ENCODE measurements at places on chromosomes 4 and X.

- DNase-seq = peak; percentile 23
These were observed 52.3 kb downstream of the C4orf51 start for GRCh38 chr4:145732001-145732815.

- no peak for DNase-seq
These were observed 14.9 kb upstream of the CXCL8 start for GRCh38 chr4:73725510-73725909.

DNA sequence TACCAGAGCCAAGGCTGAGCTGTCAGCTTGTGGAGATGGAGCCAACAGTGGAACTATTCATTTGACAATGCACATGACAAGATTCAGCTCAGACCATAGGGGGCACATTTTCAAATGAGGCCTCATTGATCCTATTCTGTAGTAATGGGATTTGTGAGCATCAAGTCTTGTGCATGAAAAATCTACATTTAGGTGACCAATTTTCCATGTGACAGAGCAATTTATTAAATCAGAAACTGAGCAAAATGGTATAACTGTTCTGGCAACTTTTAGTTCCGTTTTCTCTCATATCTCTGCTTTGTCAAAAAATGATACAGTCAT lies 108.5 kb upstream of the PCDH18 start:
- DNase-seq = no peak

DNA sequence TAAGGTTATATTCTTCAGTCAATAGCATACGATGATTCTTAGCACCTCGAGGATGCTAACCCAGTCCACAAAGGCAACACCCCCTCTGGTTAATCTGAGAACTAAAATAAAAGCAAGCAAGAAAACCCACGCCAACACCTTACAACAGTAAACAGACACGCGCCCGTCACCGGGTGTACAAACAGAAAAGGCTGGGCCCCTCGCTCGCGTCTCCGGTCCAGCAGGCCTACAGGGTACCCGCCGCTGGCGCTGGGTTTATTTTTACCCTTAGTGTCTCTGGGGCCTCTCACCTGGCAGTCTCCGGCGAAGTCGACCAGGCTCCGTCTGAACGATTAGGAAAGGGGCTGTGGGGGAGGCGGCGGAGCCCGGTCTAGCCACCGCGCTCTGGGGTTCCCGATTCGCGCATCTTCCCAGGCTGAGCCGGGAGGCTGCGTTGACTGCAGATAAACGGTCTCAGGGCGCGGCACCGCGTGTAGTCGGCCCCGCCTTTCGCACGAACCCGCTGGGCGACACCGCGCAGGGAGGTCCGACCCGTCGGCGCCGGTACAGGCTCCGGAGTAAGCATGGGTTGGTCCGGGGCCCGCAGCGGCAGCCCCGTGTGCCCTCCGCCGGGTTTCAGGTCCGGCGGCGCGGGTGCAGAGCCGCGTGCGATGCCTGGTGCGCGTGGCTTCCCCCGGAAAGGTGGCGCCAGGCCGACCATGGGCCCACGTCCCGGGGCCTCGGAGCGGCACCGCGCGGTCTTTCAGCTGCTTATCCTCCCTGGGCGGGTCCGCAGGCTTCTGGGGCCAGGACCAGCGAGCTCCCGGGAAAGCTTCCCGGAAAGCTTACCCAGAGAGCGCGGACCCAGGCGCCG lies 441 bp downstream of the SLC9B2 start:
- DNase-seq = peak; percentile 76

- DNase-seq = peak; percentile 24
These were observed 14.8 kb downstream of the FAM9B start for GRCh38 chrX:9019151-9019550.

DNA sequence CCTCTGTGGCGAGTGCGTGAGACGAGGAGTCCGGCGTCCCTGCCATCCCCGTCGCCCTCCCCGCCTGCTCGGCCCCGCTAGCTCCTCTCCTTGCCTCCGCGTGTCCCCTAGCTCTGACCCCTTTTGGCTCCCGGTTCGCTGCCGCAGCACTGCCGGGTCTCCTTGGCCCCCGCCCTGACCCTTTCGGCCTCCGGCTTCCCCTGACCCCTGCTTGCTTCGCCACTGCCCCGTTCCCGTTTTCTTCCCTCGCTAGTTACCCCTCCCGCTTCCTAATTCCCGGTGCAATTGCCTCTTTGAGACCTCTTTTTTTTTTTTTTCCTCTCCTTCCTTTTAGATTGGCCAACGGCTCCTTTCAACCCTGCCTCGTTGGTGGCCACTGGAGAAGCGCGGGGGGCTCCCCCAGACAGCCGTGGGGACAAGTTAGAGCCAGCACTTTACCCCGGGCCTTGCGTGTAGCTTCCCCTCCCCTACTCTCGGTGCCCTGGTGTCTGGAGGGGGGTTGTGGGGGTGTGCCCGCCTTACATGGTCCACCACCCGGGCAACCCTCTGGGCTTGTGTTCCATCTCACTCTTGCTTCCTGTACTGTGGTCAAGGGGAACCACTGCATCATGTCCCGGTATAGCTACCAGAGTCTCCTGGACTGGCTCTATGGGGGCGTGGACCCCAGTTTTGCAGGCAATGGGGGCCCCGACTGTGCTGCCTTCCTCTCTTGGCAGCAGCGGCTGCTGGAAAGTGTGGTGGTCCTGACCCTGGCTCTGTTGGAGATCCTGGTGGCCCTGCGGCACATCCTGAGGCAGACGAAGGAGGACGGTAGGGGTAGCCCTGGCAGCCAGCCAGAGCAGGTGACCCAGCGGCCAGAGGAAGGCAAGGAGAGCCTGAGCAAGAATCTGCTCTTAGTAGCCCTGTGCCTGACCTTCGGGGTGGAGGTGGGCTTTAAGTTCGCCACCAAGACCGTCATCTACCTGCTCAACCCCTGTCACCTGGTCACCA lies 548 bp downstream of the TMEM164 start:
- DNase-seq = no peak

GRCh38 chr4:101128473-101128872 lies 218.9 kb downstream of the PPP3CA start:
- DNase-seq = no peak

DNA sequence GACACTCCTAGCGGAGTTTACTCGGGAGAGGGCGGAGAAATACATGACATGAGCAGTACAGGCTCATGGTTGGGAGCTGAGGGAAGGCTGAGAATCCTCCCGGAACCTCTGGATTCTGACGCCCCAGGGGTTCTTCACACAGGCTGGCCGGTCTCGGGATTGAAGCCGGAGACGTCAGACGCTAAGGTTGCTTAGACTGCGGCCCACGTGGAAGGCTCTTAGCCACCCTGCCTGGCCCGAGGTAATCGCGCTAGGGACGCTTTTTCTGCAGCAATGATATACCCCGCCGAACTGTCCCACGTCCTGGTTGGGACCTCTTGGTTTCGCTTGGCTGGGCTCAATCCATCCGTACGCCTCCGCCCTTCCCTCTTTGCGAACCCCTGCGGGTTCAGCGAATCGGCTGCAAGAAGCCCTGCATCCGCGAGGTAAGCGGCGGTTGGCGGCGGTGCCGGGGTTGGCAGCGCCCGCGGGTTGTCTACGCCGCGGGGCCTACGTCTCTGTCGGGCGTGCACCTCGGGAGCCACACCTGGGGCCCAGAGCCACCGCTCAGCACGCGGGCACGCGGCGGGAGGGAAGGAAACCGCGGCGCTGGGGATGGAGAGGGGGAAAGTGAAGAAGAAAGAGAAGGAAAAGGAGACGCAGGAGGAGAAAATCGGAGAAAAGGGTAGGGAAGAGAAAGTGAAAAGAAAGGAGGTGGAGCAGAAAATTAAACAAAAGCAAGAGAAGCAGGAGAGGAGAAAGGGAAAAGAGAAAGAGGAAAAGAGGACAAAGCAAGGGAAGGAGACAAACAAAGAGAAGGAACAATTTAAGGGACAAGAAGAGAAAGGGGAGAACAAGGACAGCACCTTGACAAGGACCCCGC lies at the start of gene ARL9:
TSS of gene ARL9 (plus strand) at position 523 of the 862 bp plus-strand sequence. CDS start at position 595, 72 bp downstream.
- peak; percentile 76 for DNase-seq

DNA sequence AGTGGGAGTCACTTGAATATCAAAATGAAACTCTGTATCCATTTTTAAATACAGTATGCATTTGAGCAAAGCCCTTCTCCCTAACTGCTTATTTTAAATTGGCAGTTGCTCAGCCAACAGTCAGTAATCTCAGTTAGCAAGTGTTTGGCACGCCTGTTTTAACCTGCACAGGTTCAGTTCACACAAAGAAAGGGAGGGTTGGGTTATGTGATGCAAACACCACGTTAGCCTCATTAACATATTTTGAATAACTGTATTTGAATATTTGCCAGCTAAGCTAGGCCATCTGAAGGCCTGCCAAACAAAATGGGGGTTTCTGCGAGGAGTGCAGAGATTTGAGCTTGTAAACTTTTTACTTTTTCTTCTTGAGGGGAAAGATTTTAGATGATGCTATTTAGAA lies 19.8 kb downstream of the GAB1 start:
- DNase-seq = no peak

- peak; percentile 16 for DNase-seq
These were observed 142.1 kb downstream of the CPEB2 start for GRCh38 chr4:15144249-15144966.

GRCh38 chrX:32867781-32868523 lies 343.4 kb downstream of the DMD start:
- no peak for DNase-seq

DNA sequence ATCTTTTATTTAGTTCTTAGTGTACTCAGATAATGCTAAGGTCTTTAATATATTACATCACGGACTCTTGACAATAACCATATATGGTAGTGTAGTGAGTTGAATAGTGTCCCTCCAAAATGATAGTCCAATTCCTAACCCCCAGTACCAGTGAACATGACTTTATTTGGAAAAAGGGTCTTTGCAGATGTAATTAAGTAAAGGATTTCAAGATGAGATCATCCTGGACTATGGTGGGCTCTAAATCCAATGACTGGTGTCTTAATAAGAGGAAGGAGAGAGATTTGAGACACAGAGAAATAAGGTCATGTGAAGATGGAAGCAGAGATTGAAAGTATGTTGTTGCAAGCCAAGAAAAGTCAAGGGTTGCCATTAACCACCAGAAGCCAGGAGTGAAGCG lies 236.5 kb upstream of the DIPK2B start:
- no peak for DNase-seq

DNA sequence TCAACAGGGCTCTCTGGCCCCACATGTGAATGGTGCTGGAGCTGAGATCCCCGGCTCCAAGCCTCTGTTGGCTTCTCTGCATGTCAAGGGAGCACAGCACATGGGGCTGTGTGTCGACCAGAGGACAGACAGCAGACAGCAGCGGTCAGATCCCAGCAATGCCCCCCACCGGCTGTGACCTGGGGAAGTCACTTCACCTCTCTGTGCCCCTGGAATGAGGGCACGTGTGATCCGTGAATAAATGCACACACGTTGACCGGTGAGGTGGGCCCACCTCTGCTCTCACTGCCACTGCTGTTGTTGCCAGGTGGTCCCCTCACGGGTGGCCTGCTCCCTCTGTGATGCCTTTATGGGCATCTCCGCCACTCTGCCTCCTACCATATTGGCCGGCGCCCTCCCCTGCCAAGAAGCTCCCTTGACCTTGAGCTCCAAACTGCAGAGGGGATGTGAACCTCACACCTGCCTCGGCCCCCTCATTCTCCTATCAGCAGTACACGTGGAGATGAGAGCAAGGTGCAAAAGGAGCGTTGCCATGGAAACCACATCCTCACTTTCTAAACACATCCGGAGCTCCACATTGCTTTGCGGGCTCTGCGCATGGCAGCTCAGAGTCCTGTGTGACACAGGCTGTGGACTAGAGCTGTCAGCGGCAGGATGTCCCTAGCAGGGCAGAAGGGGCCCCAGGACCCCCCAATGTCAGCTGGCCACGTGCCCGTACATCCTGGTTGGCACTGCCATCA lies 75.4 kb downstream of the ABLIM2 start:
- no peak for DNase-seq

DNA sequence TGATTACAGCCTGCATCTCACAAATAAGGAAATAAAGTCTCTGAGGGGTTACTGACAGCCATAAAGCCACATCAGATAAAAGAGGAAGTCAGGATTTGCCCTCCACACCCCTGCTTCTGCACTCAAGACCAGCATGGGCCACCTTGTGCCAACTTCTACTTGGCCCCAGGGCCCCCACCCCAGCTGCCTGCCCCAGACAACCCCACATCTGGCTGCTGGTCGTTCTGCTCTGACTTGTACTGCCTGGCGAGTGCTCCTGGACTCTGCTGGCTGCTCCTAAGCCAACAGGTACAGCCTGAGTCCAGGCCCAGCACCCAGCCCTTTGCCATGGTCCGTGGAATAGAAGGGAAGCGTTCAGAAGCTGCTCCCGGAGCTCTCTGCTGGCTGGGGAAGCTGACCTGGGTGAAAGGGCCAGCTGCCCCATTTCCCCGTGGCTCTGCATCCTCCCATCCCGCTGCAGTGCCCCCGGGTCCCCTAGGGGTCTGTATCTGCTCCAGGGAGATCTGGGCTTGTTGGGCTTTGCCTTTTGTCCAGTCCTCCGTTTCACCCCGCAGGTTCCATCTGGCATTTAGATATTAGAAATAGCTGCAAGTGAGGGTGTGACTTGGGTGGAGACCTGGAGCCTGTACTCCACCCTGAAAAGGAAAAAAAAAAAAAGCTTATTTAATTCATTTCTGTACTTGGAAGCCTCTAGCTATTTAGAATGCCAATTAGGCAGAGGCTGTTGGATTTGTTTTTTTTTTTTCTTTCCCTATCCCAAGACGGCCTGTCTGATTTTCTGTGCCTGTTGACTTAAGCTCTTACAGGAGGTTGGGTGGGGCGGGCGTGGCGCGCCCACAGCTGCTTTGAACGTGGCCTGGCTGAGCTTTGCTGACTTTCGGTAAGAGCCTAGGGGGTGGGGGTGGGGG lies 194.7 kb downstream of the PTTG2 start:
- no peak for DNase-seq

DNA sequence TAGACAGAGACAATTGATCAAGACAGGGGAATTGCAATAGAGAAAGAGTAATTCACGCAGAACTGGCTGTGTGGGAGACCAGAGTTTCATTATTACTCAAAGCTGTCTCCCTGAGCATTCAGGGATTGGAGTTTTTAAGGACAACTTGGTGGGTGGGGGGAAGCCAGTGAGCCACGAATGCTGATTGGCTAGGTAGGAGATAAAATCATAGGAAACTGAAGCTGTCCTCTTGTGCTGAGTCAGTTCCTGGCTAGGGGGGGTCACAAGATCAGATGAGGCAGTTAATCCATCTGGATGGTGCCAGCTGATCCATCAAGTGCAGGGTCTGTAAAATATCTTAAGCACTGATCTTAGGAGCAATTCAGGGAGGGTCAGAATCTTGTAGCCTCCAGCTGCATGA lies 358.6 kb downstream of the GPM6A start:
- peak; percentile 36 for DNase-seq

- peak; percentile 52 for DNase-seq
These were observed 1.7 kb downstream of the TMEM131L start for GRCh38 chr4:153467897-153468262.

- DNase-seq = no peak
These were observed 999 bp downstream of the ZNF518B start for GRCh38 chr4:10456260-10456594.
